ENCODE measurements at places on chromosomes 13 and 19.

- DNase-seq = no peak
Observed at GRCh38 chr19:53540091-53540490, 2.1 kb downstream of the ZNF331 start.

GRCh38 chr13:87887459-87888123, 216.4 kb downstream of the SLITRK5 start:
- DNase-seq = no peak

GRCh38 chr19:43784241-43784980, 3.6 kb upstream of the KCNN4 start:
- no peak for DNase-seq

DNA sequence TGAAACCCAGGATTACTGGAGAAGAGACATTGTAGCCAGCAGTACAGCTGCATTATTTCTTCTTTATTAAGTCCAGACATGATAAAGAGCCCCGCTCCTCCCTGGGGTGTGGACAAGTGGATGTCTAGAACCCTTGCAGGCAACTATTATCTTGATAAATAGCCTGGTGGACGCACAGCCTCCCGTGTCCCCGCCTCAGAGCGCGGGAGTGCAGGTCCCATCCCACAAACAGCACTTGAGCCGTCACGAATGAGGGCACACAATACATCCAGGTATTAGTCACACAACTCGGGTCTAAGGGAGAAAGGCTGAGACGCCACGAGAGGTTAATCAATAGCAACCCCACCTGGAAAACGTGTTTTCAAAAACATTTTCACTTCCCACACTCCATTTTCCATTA, 213.2 kb upstream of the SOX1 start:
- DNase-seq = peak; percentile 88

DNA sequence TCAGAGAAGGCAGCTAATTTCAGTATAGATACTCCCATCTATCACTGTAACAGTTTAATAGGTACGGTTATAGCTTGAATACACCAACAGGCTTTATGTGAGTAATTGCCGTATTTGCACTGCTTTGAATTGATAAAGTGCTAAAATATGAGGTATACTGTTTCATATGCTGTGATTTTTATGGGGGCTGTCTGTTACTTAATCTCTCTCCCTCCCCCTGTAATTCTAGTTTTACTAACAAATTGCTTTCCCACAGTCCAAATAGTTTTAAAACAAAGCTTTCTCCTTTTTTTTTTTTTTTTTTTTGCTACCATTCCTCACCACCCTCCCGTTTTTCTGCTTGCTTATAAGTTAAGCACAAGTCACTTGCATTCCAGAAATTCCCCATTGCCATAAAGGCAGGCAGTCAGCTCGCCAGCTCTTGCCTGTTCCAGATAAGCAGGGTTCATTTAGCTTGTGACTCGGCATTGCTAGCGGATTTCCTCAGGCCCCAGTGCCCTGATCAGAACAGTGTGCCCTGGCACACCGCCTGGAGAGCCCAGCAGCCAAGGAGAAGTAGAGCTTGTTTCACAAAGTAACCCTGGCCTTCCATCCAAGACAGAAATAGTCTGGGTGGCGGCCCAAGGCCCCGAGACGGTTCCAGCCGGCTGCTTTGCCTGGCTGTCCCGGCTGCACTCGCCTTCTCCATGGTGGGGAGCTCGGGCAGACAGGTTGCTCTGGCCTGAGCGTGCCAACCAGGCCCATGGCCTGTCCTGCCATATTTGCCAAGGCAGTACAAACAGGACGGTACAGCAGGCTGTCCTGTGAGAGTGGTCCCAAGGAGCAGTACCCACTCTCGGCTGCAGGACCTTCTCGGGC, 43.5 kb upstream of the NPAS1 start:
- no peak for DNase-seq

- no peak for DNase-seq
Observed at GRCh38 chr19:40717880-40718773, 1.2 kb downstream of the ITPKC start.
